ENCODE measurements at places on chromosomes 3 and 15. TPM values are rescaled to one million over a fixed set of nuclear protein-coding genes. Genes with fewer than 3 reads are reported as not detected.

Gene TMEM207
- total RNA-seq, result not detected

Gene MCF2L2
- 8.2 TPM for total RNA-seq

Gene MME
- total RNA-seq, result 0.06 TPM

Gene C3orf85
- not detected for total RNA-seq

Gene KLHL6
- 34.1 TPM for total RNA-seq

Gene GNB4
- 7.1 TPM for total RNA-seq

Gene ADAMTS17
- total RNA-seq, result 5.6 TPM

Gene CHRFAM7A
- 2.7 TPM for total RNA-seq

Gene C3orf70
- total RNA-seq, result not detected

Gene NR2E3
- total RNA-seq, result not detected

Gene RLBP1
- total RNA-seq, result not detected

Gene CPB1
- not detected for total RNA-seq

Gene TRPM1
- not detected for total RNA-seq

GRCh38 chr3:71372241-71372768, 211.2 kb downstream of the FOXP1 start:
- H3K36me3 ChIP-seq, result peaks cover 13% of the 10 kb centered on the region
- no peaks in the 10 kb centered on the region for H3K27me3 ChIP-seq
- peaks cover 31% of the 10 kb centered on the region for H3K4me1 ChIP-seq
- H3K4me3 ChIP-seq, result peak overlapping the region; percentile 54
- DNase-seq, result no peak

DNA sequence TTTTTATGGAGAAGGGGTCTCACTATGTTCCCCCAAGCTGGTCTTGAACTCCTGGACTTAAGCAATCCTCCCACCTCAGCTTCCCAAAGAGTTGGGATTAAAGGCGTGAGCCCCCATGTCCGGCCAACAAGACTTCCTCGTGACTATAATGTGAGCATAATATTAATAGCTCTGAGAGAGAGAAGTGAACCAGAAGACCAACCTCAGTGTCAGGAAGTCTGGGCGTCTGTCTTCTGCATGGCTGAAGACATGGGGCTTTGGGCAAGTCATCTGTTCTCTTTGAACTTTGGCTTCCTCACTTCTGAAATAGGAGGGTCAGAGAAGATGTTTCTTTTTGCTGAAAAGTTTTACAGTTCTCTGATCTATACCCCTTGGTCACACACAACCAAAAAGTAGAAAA, 92.1 kb downstream of the SLC49A4 start:
- peaks cover 13% of the 10 kb centered on the region for H3K4me1 ChIP-seq
- peaks cover 6% of the 10 kb centered on the region for H3K27me3 ChIP-seq
- no peak overlapping the region for H3K4me3 ChIP-seq

DNA sequence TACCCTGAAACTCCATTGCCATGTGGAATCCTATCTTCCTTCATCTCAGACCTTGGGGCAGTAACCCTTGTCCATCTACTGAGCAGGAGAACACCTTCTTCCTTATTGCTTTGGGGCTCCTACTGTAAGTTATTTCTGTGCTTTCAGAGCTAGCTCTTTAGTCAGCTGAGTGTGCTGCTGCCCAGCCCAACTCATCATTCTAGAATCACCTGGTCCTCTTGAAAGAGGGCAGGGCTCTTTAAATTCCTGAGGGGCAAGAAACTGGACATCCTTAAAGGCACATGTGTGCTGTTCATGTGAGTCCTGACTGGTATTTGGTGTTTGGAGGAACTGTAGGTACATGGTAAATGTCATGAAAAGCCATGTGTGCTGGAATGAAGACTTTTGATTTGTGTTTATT, 140.9 kb downstream of the ARNT2 start:
- no peak for DNase-seq
- no peaks in the 10 kb centered on the region for H3K36me3 ChIP-seq
- H3K27ac ChIP-seq, result no peak overlapping the region
- no peak overlapping the region for H3K4me3 ChIP-seq
- peaks cover 2% of the 10 kb centered on the region for H3K27me3 ChIP-seq

GRCh38 chr3:97530691-97531090, 233.9 kb upstream of the ARL6 start:
- H3K27ac ChIP-seq, result no peak overlapping the region
- H3K4me3 ChIP-seq, result no peak overlapping the region
- DNase-seq, result no peak
- H3K36me3 ChIP-seq, result no peaks in the 10 kb centered on the region
- H3K27me3 ChIP-seq, result no peaks in the 10 kb centered on the region

DNA sequence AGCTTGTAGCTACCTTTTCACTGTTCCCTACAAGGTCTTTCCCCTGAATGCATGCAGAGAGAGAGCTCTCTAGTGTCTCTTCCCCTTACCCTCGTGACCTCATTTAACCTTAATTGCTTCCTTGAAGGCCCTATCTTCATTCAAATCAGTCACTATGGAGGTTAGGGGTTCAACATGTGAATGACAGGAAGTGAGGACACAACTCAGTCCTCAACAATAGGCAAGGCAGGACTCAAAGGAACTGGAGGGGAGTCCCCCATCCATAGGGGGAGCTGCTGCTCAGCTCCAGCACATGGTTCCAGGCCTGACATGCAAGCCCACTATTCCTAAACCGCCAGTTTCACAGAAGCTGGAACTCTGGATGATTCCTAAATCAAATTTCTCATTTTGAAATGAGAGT, 33.8 kb upstream of the GYG1 start:
- peaks cover 24% of the 10 kb centered on the region for H3K27me3 ChIP-seq
- no peaks in the 10 kb centered on the region for H3K36me3 ChIP-seq
- peaks cover 8% of the 10 kb centered on the region for H3K4me1 ChIP-seq
- no peak for DNase-seq
- H3K4me3 ChIP-seq, result no peak overlapping the region

DNA sequence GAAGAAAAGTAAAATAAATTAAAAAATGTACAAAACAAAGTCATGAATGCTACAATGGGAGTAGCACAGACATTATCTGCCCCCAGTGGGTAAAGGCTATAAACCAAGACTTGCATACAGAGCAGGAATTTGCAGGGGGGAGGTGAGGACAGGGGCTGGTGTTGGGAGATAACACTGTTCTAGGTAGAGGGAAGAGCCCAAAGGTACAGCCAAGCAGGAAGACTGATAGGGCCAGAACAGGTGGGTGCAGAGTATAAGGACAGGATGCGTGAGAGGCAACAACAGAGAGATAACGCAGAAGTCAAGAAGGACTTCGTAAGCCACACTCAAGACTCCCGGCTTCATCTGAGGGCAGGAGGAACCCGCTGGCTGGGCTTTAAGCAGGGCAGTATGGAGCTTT, 146.5 kb downstream of the CTNNB1 start:
- DNase-seq, result no peak
- H3K4me1 ChIP-seq, result no peaks in the 10 kb centered on the region
- H3K27me3 ChIP-seq, result peaks cover 4% of the 10 kb centered on the region

DNA sequence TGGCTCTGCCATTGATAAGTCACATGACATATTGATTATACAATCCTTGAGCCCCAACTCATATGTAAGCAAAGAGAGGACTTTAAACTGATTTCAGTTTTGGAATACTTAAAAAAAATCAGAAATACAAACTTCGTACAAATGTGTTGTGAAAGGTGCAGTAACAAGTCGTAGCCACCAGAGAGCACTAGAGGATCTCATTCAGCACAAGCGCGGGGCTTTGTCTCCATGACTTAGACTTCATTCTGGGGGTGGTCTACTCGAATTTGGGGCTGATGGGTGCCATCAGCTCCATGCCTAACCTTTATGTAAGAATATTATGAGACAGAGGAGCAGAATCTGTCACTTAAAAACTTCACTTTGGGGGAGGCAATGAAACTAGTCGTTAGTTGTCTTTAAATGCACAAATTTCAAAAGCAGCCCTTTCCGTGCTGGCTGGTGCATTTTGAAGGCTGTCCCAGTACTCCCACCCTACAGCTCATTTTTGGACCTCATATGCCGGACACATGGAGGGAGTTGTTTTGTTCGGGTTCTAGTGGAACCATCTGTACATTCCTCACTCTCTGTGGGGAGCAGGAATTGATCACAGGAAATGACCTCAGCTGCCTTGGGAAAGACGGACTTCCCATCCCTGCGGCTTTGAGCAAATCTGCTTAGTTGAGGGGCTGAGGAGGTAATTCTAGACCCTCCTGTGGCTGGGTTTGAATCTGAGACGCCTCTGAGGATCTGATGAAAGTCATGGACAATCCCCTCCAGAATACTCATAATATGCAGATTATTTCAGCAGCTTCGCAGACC, 27.5 kb upstream of the MASP1 start:
- no peak overlapping the region for H3K4me3 ChIP-seq
- no peaks in the 10 kb centered on the region for H3K36me3 ChIP-seq
- no peak overlapping the region for H3K27ac ChIP-seq

DNA sequence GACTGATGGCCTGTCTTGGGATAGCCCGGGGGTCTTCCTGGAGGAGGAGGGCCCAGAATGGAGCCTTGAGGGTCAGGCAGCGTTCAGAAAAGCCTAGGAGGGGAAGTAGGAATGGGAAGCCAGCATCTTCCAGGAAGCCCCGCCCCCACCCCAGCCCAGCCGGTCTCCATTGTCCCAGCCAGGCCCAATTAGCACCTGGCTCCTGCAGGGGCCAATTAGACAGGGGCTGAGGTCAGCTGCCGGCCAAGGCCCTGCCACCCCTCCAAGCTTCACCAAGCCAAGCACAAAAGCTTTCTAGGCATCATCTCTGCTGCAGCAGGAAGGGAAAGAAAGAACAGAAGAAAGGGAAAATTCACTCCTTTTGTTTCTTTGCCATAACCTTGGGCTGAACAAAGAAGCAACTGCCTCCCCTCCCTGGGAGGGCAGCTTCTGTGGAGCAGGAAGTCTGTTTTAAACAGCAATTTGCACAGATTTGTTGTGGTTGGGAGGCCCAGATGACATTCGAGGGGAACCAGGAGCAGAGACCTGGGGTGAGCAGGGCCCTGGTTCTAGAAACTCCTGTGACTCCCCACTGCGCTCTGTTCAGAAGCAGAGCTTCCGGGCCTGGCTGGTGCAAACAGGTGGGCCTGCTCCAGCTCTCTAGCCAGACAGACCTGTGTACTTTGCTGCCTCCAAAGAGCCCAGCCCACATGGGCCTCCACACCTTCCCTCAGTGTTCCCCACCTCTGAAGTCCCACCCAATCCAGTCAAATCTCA, 47.7 kb downstream of the CYP11A1 start:
- H3K27me3 ChIP-seq, result no peaks in the 10 kb centered on the region
- peak overlapping the region; percentile 91 for H3K27ac ChIP-seq
- peaks cover 55% of the 10 kb centered on the region for H3K4me1 ChIP-seq
- peak overlapping the region; percentile 39 for H3K4me3 ChIP-seq
- H3K36me3 ChIP-seq, result no peaks in the 10 kb centered on the region
- DNase-seq, result peak; percentile 58

- DNase-seq, result no peak
- no peaks in the 10 kb centered on the region for H3K4me1 ChIP-seq
- peaks cover 4% of the 10 kb centered on the region for H3K27me3 ChIP-seq
- H3K4me3 ChIP-seq, result no peak overlapping the region
Observed at GRCh38 chr3:170614214-170614966, 28.5 kb upstream of the SLC7A14 start.

- no peak overlapping the region for H3K27ac ChIP-seq
- no peak overlapping the region for H3K4me3 ChIP-seq
- no peak for DNase-seq
- no peaks in the 10 kb centered on the region for H3K27me3 ChIP-seq
- H3K36me3 ChIP-seq, result no peaks in the 10 kb centered on the region
Observed at GRCh38 chr3:143535994-143536784, 312.1 kb downstream of the SLC9A9 start.

GRCh38 chr15:20348900-20349773, 192.5 kb downstream of the GOLGA6L6 start:
- no peaks in the 10 kb centered on the region for H3K36me3 ChIP-seq
- no peaks in the 10 kb centered on the region for H3K27me3 ChIP-seq
- no peaks in the 10 kb centered on the region for H3K4me1 ChIP-seq
- DNase-seq, result peak; percentile 38

GRCh38 chr3:193589129-193589528, 3.9 kb upstream of the OPA1 start:
- H3K36me3 ChIP-seq, result peaks cover 4% of the 10 kb centered on the region
- no peaks in the 10 kb centered on the region for H3K27me3 ChIP-seq
- H3K4me3 ChIP-seq, result no peak overlapping the region
- no peak for DNase-seq
- H3K27ac ChIP-seq, result no peak overlapping the region

- DNase-seq, result no peak
- peaks cover 31% of the 10 kb centered on the region for H3K36me3 ChIP-seq
- no peaks in the 10 kb centered on the region for H3K27me3 ChIP-seq
- H3K27ac ChIP-seq, result peak overlapping the region; percentile 82
Observed at GRCh38 chr15:55224892-55225291, 28.2 kb upstream of the RSL24D1 start.

DNA sequence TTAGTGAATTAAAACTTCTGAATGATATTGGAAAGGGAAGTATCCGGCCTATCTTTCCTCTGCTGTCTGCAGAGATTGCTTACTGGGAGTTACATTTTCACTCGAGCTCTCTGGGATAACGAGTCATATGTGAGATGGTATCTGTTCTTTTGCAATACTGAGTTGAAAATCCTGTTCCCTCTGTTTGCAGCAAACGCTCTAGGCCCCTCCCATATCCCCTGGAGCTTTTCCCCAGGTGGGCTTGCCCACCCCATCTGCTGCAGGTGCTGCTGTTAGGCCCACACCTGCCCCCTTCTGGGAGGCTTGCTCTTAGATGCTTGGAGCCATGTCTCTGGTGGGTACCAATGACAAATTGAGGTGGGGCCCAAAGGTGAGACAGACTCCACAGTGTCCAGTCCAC, 42.7 kb upstream of the MTMR10 start:
- peaks cover 3% of the 10 kb centered on the region for H3K36me3 ChIP-seq
- peaks cover 8% of the 10 kb centered on the region for H3K27me3 ChIP-seq
- H3K27ac ChIP-seq, result no peak overlapping the region
- DNase-seq, result no peak
- H3K4me3 ChIP-seq, result no peak overlapping the region

GRCh38 chr3:32082721-32083120, 23.7 kb upstream of the GPD1L start:
- DNase-seq, result no peak
- no peak overlapping the region for H3K27ac ChIP-seq
- peaks cover 20% of the 10 kb centered on the region for H3K27me3 ChIP-seq
- H3K36me3 ChIP-seq, result no peaks in the 10 kb centered on the region
- no peaks in the 10 kb centered on the region for H3K4me1 ChIP-seq
